ENCODE measurements at places on chromosomes 5 and 9. TPM values are rescaled to one million over a fixed set of nuclear protein-coding genes. Genes with fewer than 3 reads are reported as not detected.

IFNA2 gene
- not detected for total RNA-seq

SLC28A3 gene
- total RNA-seq, result not detected

PRPF4 gene
- total RNA-seq, result 55.1 TPM

SCGB3A2 gene
- total RNA-seq, result not detected

COQ4 gene
- 60.9 TPM for total RNA-seq

PPP3R2 gene
- total RNA-seq, result not detected

PARP8 gene
- 0.20 TPM for total RNA-seq

BRINP1 gene
- total RNA-seq, result 0.17 TPM

SLC34A1 gene
- total RNA-seq, result not detected

SHOC1 gene
- not detected for total RNA-seq

RFESD gene
- 2.1 TPM for total RNA-seq

NACC2 gene
- total RNA-seq, result 34.7 TPM

RANBP3L gene
- total RNA-seq, result not detected

MRPL22 gene
- 38.0 TPM for total RNA-seq

ADGRD2 gene
- total RNA-seq, result not detected

DNAH5 gene
- total RNA-seq, result 2.2 TPM

ADAMTS19 gene
- total RNA-seq, result not detected

Measured in A549 treated with Hydrocortisone at 1 μM for 4 hours (cell line).